ENCODE measurements at places on chromosomes 2 and 18. TPM values are rescaled to one million over a fixed set of nuclear protein-coding genes. Genes with fewer than 3 reads are reported as not detected.

DNA sequence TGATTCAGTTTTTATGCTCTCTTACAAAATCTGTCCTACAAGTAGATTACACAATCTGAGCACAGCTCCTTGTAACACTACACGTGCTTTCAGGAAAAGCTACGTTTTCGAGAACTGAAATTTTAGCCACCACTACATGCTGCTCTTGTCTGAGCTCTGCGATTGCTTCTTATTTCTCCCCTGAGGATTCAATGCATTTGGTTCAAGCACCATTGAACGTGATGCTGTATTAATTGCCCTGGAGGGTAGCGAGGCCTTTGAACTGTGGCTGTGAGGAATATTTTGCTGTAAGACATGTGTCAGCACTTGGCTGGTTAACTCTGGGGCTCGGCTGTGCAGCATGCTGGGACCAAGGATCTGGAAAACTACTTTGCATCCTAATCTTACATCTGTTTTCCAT lies 405.8 kb downstream of the EPHA4 start:
- no peak for DNase-seq

DNA sequence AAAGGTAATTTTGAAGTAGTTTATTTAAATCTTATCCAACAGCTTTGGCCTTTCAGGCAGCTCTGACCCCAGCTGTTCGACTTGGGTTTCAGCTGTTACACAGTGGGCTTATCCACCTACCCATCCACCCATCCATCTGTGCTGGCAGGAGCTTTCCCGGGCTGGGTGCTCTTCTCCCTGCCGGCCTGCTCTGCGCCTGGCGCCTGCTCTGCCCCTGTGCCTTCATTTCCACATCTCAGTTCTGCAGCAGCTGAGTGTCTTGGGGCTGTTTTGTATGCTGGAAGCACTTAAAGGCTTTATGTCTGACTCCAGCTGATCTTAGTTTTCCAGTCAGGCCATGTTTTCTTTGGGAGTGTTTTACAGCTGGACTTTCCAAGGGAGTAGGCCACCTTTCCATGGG lies 24.2 kb downstream of the LDLRAD4 start:
- DNase-seq, result no peak

GAREM1 gene
- 10.4 TPM for total RNA-seq

DNA sequence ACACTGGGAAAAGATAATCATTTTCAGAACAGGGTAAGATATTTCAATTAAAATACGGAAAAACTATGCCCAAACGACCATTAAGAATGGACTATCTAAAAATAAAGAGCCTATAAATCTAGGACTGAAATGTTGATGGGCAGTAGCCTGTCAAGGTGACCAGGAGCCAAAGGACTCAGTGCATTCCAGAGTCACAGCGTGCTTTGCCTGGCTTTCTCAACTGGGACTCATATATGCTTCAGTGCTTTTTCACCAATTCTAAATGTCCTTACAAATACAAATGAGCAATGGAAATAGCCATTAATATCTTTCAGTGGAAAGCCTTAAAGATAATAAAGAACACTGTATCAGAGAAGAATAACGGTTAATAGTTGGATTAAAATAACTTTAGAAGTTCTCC lies 35.4 kb downstream of the PREPL start:
- no peak for DNase-seq

All from H4 (cell line).